ENCODE measurements at places on chromosomes 1 and 21.

DNA sequence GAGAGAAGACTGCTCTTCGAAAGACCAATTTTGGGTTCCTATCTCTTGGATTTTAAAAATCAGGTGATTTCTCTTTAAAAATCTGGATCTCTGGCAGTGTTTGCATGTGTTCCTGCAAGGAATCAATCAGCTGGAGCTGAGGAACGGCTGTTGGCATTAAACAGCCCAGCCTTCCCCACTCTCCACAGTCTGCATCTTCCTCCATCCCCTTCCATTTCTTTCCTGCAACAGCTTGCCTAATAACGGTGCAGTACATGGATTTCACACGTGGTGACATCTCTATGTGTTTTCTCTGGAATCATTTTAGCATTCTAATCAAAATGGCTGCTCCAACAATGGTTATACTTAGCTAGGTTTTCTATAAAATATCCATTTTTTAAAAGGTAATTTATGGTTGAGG is 20.0 kb downstream of the RIPPLY3 start:
- DNase-seq, result no peak

DNA sequence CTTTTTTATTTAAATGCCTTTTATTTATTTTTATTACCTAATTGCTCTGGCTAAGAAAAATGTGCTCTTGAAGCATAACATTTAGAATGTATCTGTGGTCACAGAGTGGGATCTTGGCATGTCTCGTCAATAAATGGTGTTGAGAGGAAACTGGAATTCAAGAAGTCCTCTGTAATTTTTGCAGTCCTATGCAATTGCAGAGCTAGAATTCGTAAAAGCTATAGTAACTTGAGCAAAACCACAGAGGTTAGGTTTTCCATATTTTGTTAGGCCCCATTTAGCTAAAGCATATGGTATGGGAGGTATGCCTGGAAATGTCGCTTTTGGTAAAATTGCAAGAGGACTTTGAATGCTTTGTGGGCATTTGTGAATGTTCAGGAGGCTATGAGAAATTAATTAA is 466.7 kb upstream of the NFIA start:
- DNase-seq, result peak; percentile 76

DNA sequence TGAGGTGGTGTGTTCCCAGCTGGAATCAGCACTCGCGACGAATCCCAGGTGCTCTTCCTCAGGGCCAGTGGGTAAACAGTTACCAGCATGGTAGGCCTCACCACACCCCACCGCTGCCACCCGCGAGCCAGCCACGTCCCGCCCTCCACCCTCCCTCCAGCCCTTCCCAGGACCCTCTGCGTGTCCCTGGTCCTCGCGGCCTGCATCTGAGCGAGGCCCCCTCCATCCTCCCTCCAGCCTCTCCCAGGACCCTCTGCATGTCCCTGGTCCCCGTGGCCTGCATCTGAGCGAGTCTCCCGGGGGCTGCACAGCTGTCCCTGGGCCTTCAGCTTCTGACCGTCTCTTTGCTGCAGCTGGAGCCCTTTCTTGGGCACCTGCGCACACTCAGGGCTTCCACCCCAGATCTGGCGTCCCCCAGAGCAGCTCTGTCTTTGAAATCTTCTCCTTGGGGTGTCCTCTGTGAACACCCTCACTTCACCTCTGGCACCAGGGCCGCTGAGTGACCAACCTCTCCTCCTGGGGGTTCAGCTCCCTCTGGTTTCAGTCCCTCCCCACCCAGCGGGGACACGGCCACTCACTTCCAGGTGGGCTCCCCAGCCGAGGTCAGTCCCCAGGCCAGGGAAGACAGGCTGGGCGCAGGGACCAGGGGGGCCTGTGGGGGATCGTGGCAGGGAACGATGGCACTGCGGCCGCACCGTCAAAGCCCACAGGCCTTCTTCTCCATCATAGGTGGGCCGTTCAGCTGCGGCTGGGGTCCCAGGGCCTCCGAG is 57.8 kb upstream of the COL6A2 start:
- no peak for DNase-seq

- DNase-seq, result no peak
Observed at GRCh38 chr1:3257788-3258187, 188.8 kb downstream of the PRDM16 start.

DNA sequence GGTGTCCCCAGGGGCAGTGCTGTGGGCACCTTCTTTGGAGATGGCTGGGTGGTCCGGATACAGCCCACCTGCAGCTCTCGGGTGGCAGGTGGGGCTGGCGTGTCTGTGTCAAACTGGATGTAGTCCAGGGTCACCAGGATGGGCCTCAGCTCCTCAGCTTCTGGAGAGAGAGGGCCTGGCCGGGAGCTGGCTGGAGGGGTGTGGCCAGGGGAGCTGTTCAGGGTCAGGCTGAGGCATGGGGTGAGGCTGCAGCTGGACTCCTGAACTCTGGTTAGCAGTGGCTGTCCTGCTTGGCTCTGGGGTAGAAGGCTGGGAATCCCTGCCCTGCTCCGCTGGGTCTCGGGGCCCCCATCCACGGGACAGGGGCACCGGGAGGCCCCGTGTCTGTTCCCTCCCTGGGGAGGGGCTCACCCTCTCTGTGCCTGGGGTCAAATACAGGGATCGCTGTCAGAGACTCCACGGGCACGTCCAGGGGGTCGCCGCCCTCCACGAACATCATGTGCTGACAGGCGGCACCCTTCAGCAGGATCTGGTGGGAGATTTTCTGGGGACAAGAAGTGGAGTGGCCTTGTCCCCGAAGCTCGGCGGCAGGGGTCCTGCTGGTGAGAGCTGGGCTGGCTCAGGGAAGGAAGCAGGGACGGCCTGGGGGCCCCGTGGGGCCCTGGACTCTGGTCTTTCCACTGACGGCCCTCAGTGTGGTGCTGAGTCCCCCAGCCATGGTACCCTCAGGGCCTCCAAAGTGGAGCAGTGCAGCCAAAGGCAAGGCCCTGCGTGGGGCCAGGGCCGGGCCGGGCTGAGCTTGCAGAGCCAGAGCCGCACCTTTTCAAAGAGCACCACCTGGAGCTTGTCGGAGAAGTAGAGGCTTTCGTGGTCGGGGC is 4.1 kb upstream of the TMEM52 start:
- no peak for DNase-seq

GRCh38 chr21:36254106-36254941 is 65.7 kb upstream of the MORC3 start:
- no peak for DNase-seq

All from fibroblast of upper back skin (primary cell).